ENCODE measurements at places on chromosomes 1 and 21. TPM values are rescaled to one million over a fixed set of nuclear protein-coding genes. Genes with fewer than 3 reads are reported as not detected.

TPTE gene
- not detected for total RNA-seq

- no peak for DNase-seq
- no peaks in the 10 kb centered on the region for H3K36me3 ChIP-seq
- H3K27ac ChIP-seq = no peak overlapping the region
- no peaks in the 10 kb centered on the region for H3K4me1 ChIP-seq
These were observed 188.3 kb upstream of the MAP1LC3C start for GRCh38 chr1:242187171-242187570.

DNA sequence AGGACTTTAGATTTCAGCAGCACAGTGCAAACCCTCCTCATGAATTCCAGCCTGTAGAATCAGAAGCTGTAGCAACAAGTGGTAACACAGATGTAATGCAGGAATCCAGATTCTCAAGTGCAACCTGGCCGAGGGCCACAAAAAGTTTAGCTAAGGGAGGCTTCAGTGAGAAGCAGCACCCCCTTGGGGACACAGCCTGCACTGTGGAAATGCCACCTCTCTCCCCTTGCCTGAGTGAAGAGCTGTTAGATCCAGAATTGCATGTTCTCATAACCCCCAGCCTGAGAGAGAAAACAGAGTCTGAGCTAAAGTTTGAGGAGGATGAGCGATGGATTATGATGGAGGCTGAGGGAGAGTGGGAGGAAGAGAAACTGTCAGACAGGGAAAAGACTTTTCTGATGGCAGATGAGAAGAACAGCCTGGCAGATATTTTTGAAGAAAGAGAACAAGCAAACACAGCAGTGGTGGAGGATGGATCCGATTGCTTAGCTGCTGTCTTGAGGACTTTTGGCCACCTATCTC is 80.5 kb upstream of the BMP8A start:
- peaks cover 38% of the 10 kb centered on the region for H3K4me1 ChIP-seq
- H3K27ac ChIP-seq = no peak overlapping the region
- H3K27me3 ChIP-seq = no peaks in the 10 kb centered on the region
- peak; percentile 82 for DNase-seq
- H3K4me3 ChIP-seq = no peak overlapping the region

DNA sequence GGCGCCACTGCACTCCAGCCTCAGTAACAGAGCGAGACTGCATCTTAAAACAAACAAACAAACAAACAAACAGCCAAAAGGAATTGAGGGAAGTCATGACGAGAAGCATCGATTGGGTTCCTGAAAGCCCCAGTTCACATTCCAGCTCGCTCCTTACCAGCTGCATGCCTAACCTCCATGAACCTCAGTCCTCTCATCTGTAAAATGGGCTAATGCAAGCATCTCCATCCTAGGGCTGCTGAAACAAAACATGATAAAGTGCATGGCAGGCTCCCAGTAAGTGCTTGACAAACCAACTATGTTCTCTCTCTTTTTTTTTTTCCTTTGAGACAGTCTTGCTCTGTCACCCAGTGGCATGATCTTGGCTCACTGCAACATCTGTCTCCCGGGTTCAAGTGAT is 79.7 kb upstream of the DISP3 start:
- DNase-seq = no peak
- no peak overlapping the region for H3K27ac ChIP-seq
- no peak overlapping the region for H3K4me3 ChIP-seq
- H3K27me3 ChIP-seq = no peaks in the 10 kb centered on the region
- no peaks in the 10 kb centered on the region for H3K4me1 ChIP-seq
- H3K36me3 ChIP-seq = no peaks in the 10 kb centered on the region

DNA sequence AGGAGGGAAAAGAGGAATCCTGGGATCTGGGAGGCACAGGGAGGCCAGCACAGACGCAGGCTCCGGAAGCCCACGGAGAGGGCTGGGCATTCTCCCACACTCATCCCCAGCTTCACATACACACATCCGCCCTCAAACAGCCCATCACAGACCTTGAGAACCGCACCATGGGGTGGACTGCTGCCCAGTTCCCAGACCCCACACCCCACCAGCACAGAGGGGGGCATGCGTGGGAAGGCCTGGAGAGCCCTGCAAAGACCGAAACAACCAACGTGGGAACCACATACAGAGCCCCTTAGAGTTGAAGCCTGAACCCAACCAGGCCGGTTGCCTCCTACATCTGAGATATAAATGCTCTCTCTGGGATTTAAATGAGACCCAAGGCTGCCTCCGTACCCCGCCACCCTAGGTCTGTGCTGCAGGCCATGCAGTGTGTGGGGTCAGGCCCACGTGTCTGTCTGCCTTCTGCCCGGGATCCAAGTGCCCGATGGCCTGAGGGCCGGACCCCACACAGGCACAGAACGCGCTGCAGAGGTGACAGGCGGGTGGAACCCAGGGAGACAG is 126.2 kb upstream of the COL6A1 start:
- no peak overlapping the region for H3K4me3 ChIP-seq
- no peaks in the 10 kb centered on the region for H3K27me3 ChIP-seq
- no peaks in the 10 kb centered on the region for H3K36me3 ChIP-seq
- DNase-seq = no peak
- no peak overlapping the region for H3K27ac ChIP-seq

DNA sequence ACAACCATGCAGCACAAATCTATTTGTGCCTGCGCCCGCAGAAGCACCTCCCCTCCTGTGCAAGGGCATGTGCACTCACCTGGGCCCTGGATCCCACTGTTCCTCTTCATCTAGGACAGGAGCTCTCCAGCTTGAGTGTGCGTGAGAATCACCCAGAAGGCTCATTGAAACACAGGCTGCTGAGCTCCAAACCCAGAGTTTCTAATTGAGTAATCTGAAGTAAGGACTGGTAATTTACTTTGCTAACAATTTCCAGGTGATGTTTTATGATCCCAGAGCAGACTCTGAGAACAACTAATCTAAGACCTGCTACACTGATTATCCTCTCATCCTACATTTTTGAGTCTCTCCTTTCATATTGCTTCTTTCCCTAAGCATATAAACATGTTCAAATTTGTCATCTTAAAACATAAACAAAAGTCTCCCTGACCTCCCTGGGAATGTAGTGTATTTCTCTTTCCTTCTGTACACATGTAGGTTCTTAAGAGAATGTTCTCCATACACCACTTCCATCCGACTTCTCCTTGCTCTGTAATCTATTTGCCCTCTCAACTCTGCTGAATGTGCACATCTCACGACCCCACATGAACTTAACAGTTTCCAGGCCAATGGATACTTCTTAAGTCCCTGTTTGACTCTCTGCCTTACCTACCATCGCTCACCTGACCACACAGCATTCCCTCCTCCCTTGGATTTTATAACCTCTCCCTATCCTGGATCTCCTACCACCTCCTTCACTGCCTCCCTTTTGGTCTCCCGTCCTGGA is 522.5 kb downstream of the SMYD3 start:
- H3K4me1 ChIP-seq = no peaks in the 10 kb centered on the region
- H3K27me3 ChIP-seq = no peaks in the 10 kb centered on the region
- H3K4me3 ChIP-seq = no peak overlapping the region

FCER1A gene
- total RNA-seq = 0.60 TPM

DNA sequence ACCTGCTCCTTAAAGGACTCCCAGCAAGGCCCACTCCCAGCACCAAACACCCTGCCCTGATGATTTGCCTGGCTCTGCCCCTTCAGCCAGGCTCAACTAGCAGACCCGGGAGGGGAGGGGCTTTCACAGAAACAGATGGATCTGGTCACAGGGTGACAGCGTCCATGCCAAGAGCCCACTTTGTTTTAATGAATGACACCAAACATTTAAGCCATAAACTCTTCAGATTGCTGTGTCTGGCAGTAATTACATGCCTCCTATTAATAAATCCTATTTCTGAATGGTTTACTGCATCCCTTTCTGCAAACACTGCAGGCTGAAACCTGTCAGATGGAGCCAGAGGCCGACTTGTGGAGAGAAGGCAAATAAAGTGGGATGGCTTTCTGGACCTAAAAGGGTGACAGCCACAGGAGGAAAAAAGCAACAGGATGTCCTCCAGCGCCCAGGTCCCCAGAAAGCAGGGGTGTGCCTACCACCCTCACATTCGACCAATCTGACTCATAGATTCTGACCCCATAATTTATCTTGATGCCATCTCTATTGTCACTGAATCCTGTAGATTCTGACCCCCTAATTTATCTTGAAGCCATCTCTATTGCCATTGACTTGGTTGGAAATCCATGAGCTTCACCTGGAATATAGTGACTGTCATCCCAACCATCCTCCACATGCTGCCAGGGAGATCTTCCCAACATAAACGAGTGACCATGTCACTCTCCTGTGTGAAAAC is 200.9 kb downstream of the PLPP3 start:
- no peak for DNase-seq
- H3K4me3 ChIP-seq = no peak overlapping the region
- H3K36me3 ChIP-seq = no peaks in the 10 kb centered on the region
- H3K27me3 ChIP-seq = no peaks in the 10 kb centered on the region
- no peaks in the 10 kb centered on the region for H3K4me1 ChIP-seq

- peak overlapping the region; percentile 19 for H3K4me3 ChIP-seq
- DNase-seq = peak; percentile 64
- peaks cover 2% of the 10 kb centered on the region for H3K36me3 ChIP-seq
- no peaks in the 10 kb centered on the region for H3K27me3 ChIP-seq
These were observed 149.3 kb downstream of the AK5 start for GRCh38 chr1:77430966-77431690.

KCNJ9 gene
- not detected for total RNA-seq

DNA sequence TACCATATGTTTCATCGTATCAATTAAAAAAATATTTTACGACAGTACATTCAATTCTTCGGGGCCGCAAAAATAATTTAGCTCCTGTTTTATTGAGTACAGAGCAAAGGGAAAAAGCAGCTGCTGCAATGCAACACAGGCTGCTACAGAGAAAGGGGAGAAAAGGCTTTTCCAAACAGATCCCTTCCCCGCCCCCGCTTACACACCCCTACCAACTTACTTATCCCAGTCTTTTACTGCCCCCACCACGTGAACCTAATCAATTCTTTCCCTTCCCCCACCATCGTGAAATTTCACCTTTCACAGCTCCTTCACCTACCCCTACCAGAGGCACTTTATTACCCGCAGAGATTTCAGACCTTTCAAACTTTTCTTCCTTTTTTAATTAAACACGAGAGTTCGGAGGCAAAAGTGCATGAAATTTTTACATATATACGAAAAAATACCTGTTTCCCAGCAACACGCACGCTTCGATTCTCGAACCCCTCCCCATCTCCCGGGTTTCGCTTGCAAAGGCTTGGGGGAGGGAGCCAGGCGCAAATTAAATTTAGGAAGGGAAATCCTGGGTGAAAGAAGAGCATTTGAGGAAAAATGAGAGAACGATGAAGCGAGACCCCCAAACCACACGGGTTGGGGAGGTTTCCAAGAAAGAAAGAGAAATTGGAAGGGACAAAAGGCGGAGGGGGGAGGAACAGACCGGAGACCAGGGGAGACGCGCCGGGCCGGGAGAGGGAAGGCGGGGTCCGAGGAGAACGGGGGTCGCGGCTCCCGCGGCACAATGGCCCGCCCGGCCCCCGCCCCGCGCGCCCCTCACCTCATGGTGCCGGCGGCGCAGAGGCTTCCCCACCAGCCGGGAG is 823 bp downstream of the ENAH start:
- peaks cover 49% of the 10 kb centered on the region for H3K27me3 ChIP-seq
- no peaks in the 10 kb centered on the region for H3K36me3 ChIP-seq
- H3K4me3 ChIP-seq = peak overlapping the region; percentile 60
- H3K27ac ChIP-seq = no peak overlapping the region
- DNase-seq = peak; percentile 4
- peaks cover 16% of the 10 kb centered on the region for H3K4me1 ChIP-seq

DNA sequence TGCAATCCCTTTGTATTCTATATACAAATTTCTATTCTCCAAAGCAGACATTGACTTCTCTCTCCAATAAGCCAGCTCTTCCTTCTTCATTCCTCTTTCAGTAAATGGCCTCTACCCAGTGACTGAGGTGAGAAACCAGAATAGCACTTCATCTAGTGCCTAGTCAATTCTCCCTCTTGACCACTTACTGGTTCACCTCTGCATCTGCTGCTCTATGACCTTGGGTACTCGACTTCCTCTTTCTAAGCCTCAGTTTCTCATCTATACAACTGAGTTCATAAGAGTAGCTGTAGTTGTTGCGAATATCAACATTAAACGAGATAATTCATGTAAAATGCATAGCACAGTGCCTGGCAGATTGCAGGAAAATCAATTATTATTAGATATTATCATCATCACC is 12.4 kb downstream of the LYST start:
- no peaks in the 10 kb centered on the region for H3K27me3 ChIP-seq
- peaks cover 7% of the 10 kb centered on the region for H3K4me1 ChIP-seq
- no peak overlapping the region for H3K4me3 ChIP-seq
- DNase-seq = no peak
- H3K36me3 ChIP-seq = no peaks in the 10 kb centered on the region
- no peak overlapping the region for H3K27ac ChIP-seq

DNA sequence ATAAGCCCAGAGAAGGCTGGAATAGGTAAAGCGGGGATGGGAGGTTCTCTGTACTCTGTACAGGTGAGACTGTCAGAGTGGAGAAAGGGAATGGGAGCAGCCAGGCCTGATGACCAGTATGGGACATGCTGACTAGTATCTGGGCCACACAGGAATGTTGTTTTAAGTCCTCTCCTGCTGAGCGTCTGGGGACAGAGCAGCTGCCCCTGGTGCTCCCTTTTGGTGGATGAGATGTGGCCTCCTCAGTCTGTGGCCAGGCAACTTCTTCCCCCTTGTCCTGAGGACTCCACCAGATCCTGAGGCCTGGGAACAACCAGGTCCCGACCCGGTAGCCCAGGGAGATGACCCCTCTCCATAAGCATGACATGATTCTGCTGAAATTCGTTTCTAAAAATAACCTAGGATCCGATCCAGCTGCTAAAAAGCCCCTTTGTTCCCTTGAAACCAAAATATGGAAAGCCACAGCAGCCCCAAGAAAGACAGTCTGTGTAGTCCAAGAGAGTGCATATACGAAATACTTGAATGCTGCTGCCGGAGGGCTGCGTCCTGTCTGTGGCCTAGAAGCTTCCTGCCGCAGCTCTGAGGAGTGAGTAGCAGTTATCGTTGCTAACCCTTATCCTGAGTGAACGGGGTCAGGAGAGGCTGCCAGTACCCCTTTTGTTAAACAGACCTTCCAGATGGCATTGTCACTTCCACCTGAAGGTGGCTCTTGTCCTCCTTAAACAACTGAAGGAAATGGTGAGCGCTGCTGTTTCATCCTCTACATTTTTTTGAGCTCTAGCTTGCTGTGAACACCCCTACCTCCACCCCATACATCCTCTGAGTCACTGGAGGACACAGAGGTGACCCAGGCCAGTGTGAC is 47.1 kb downstream of the ATP2B4 start:
- H3K27ac ChIP-seq = peak overlapping the region; percentile 74
- DNase-seq = peak; percentile 89
- H3K4me1 ChIP-seq = peaks cover 86% of the 10 kb centered on the region
- no peaks in the 10 kb centered on the region for H3K27me3 ChIP-seq

DNA sequence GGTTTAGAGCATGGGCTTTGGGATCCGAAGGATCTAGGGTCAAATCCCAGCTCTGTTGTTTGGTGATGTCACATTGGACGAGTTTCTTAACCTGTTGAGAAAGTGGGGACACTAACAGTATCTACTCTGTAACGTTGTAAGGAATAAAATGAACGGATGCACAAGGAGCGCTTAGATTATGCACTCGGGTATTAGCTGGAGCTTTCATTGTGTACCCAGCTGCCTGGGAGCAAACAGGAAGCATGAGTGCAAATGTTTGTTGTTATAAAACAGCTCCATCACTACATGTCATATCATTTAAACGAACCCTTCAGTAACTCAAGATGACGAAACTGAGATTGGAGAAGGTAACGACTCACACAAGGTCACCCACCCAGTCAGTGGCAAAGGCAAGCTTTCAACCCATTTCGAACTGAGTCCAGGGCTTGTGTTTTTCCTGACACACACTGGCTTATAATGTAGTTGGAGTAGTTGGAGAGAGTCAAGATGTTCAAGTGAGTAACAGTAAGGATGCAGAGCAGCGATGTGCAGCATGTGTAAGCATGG is 16.2 kb upstream of the SLC6A17 start:
- H3K4me1 ChIP-seq = peaks cover 14% of the 10 kb centered on the region

Data from CD4-positive, alpha-beta T cell (primary cell).